DMS79 treated with DMSO at 0.1 percent for 48 hours (cell line): ENCODE measurements at places on chromosomes 7 and 10.

DNA sequence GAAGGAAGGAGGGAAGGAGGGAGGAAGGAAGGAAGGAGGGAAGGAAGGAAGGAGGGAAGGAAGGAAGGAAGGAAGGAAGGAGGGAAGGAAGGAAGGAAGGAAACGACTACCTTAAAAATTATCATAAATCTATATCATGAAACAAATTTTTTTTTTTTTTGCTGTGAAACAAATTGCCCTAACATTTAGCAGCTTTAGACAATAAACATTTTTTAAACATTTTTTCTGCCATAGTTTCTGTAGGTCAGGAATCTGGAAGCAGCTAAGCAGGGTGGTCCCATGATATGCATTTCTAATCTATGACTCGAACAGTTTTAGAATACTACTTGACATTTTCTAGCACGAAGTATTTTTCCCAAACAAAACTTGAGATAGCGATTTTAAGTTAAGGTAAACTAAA, 42.9 kb upstream of the TSPAN13 start:
- DNase-seq: no peak

DNA sequence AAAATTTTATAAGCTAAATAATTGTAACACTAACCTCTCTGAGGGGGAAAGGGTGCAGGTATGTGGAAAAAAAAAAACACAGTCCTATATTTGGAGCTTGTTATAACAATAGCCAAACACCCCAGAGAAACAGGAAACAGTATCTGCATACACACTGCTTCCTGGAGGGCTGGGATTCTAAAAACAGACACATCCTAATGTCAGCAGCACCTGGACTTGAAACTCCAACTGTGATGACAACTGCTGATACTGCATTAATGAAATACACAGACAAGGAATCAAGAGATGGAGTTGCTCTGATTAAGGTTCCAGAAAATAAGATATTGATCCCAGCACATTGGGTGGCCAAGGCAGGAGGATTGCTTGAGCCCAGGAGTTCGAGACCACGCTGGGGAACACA, 9.3 kb downstream of the DAGLB start:
- no peak for DNase-seq

DNA sequence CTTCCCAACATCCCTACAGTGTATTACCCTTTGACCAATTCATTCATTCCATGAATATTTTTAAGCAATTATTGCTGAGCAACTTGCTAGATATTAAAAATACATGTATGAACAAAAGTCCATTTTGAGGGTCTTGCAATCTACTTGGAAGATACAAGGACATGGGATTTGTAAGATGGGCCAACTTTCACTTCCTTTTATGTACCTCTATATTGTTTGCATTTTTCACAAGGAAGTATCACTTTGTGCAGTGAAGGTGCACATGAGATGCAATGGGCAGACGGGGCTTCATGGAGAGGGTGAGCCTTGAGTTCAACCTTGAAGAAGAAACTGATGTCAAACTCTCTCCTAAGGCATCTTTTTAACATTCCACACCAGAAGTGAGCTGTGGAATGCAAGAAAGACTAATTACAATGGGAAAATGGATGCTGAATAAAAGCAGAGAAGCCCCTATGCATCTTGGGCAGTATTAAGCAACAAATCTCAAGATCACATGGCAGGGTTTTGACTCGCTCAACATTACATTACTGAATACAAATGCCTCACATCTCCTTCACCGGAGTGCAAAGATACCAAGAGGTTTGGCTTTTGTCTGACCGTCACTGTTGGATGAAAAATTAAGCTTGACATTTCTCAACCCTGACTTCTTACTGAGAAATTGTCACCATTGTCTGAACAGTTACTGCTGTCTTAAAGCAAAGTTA, 341.5 kb downstream of the ELMO1 start:
- DNase-seq: no peak

- DNase-seq: no peak
Observed at GRCh38 chr10:3805201-3805790, 20.3 kb upstream of the KLF6 start.

DNA sequence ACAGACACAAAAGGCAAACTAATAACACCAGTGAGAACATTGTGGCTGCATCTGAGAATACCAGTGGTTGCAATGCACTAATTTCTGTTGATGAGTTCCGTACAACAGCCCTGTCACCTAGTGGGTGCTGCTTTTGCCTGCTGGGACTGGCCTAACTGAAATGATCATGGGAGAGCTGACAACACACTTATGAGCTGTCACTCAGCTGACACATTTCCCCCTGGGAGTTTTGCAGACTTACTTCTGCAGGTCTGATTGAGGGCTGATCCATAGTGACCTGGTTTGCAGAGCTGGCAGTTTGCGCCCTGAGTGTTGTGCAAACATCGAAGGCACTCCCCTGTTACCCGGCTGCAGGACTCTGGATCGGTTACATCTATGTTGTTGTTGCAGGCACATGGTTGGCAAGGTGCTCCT, 60.6 kb upstream of the LAMB1 start:
- DNase-seq: no peak

DNA sequence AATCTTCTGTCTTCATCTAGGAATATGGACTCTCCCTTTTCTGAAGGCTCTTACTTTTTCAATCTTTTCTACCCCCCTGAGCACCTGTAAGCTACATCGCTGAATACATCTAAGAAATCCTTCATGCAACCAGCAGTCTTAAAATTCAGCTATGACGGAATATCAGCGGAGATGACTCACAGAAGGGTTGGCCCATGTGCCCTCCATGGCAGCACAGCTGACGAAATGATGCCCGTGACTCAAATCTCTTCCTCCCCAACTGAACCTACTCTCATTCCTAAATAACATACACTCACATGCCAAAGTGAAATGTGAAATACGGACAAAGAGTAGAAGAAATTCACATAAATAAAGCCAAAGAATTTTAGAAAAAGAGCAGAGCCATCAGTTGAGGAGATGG, 30.3 kb upstream of the NCAPG2 start:
- no peak for DNase-seq

- DNase-seq: no peak
Observed at GRCh38 chr7:137006293-137006692, 137.8 kb downstream of the CHRM2 start.

- DNase-seq: no peak
Observed at GRCh38 chr7:555551-556160, 36.0 kb upstream of the PDGFA start.
